Activated gamma-delta T cell treated with anti-CD3 and anti-CD28 coated beads, Interleukin-2, amount 50 U/mL, for 16 hours (primary cell): ENCODE measurements at places on chromosomes 2 and 18.
A peak's percentile ranks its signal among the peaks of the same experiment; 100 is the strongest.

- DNase-seq: peak; percentile 44
Observed at GRCh38 chr2:233385489-233386044, 31.3 kb downstream of the DGKD start.

DNA sequence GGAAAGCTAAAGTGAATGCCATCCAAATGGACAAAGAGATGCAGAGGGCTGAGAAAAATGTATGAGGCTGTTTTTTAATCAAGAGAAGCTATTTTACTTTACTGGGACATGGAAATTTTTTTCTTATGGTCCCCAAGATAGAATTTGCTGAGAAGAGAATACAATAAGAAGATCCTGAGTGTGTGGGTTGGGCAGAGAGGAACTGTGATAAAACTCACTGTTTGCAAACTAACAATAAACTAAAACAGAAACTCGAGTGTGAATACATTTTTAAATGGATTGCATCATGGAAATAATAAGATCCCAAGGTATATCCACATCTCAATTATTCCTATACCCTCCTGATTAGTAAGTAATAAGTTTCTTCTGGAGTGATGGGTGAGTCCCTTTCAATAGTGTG, 4.4 kb downstream of the NEB start:
- DNase-seq: no peak

GRCh38 chr2:227817850-227818674, 4.4 kb downstream of the CCL20 start:
- DNase-seq: peak; percentile 34

DNA sequence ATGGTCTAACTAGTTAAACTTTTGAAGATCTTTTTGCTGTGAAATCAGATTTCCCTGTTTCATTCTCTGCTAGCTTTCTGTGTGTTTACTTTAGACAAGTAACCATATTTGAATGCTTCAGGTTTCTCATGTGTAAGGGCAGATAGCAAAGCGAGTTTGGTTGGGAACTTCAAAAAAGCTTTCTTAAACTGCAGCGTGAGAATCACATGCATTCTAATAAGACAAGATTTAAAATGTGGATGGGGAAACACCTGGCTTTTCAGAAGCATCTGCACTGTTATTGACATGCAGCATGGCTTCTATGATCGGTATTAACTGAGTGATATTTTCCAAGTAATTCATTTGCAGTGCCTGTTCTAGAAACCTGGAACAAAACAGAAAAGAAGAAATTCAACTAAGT, 119.3 kb downstream of the ABCA12 start:
- no peak for DNase-seq

DNA sequence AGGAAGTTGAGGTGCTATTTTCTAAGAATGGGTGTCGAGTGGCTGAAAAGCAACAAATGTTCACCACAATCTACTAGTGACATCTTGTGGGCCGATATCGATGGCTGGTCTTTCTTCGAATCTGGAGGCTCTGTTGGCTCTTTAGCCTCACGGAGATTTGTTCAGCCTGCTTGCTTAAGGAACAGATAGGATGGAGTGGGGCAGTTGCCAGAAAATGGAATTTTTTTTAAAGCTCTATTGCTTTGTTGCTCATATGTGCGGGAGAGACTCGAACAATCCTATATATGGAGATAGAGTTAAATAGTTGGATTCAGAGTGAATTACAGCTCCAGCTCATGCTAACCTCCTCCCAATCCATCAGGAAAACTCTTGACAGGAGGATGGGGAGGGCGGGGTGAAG, 70.9 kb upstream of the LYPD6B start:
- DNase-seq: no peak

- no peak for DNase-seq
Observed at GRCh38 chr2:17857021-17857420, 21.4 kb upstream of the KCNS3 start.

GRCh38 chr2:68466361-68466777, 725 bp downstream of the FBXO48 start:
- DNase-seq: peak; percentile 39

- no peak for DNase-seq
Observed at GRCh38 chr18:42261731-42262130, 306.7 kb downstream of the PIK3C3 start.

GRCh38 chr2:240876475-240877251, 8.0 kb downstream of the AGXT start:
- DNase-seq: no peak

- peak; percentile 33 for DNase-seq
Observed at GRCh38 chr2:12717191-12718014, 667 bp downstream of the TRIB2 start.

DNA sequence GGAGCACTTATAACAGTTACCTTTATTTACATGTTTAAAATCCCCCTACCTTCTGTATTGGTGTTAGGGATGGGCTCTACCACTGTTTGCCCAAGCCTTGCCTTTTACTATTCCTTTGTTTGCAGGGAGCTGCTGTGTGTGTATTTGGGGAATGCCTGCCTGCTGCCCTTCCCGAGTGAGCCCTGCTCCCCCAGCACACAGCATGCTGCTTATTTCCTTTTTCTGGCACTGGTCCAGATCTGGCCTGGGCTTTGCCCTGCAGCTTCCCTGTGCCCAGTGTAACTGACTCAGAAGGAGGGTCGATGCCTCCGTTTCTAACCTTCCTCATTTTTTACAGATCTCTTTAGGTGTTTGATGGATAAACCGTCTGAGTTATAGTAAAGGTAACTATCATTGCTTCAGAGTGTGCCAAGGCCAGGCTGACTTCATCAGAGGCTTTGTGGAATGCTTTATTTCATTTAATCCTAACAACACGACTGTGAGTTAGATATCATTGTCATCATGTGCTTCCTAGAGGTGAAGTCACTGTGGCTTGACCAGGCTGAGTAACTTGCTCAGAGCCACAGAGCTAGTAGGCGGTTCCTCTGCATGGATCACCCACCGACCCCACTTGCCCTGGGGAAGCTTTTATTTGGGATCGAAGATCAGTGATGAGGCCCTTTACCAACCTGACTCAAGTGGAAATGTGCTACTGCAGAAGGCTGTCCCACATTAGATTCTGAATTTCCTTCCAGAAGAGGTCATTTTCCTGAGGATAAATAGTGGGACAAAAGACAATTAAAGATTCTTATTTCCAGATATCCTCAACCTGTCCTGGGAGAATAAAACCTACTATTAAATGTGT, 238.8 kb downstream of the ZNF407 start:
- DNase-seq: no peak

DNA sequence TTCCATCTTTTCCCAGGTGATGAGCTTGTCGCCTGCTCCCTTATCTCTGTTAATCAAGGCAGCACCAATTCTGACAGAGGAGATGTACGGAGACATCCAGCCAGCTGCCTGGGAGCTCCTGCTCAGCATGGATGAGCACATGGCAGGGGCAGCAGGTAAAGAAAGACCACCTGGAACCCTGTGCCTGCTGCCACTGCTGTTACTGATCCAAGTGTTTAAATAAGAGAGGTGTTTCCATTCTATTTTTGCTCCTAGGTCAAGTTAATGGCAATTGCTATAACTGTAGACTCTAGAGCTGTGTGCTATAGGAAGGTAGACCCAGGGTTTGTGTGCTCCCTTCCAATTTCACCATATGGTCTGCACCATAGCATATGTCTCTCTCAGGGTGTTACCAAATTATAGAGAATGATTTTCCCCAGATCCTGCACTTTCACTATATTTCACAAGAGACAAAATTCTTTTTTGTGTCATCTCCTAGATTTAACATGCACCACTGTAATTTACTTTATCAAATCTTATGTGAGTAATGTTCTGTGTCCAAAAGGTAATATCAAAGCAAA, 88.6 kb upstream of the RPE start:
- DNase-seq: no peak

DNA sequence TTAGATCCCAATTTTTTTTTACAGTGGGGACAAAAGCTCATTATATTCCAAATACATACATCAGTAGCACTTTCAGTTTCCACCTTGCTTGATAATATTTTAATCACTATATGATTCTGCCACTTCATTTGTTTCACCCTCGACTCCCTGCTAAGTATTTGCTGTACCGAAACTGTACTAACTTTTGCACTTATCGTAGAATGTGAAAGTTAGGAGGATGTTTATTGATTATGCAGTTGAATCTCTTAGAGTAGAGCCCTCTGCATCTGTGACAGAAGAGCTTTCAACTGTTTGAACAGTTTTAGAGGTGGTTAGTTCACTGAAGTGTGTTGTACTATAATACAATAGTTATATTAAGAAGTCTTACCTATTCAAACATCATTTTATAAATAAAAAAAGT, 20.8 kb downstream of the NCOA1 start:
- DNase-seq: no peak

- DNase-seq: no peak
Observed at GRCh38 chr2:228771774-228772173, 499.3 kb downstream of the PID1 start.

DNA sequence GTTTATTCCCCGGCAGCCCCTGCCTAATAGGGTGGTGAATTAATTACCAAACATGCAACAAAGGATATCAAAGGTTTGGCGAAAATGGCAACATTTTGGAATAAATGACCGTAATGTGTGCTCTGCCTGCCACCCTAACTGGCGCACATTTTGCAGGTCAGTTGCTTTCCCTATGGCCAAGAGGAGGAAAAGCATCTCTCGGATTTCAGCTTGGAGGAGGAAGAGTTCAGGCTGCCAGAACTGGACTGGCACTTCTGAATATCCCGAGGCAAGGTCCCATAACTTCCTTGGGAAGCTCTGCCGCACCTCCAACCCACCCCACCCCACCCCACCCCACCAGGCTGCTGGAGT, 37.1 kb downstream of the SLC25A52 start:
- DNase-seq: no peak

DNA sequence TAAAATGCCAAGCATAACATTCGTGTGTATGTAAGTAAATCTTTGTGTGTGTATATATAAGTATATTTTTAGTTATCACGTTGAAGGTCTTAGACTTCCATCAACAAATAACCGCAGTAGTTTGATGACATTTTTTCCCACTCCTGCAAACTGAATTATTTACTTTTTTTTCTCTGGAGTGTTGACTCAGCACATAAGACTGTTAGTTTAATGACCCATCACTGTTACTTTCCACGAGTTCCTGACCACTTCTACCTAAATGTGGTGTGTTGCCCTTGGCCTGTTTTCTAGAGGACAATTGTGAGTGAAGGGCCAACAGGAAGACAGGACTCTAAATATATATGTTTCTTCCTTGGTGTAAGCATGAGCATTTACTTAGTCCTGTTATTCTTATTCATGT, 71.3 kb upstream of the TXNDC2 start:
- no peak for DNase-seq

GRCh38 chr18:5462227-5462626, 81.6 kb downstream of the EPB41L3 start:
- no peak for DNase-seq

DNA sequence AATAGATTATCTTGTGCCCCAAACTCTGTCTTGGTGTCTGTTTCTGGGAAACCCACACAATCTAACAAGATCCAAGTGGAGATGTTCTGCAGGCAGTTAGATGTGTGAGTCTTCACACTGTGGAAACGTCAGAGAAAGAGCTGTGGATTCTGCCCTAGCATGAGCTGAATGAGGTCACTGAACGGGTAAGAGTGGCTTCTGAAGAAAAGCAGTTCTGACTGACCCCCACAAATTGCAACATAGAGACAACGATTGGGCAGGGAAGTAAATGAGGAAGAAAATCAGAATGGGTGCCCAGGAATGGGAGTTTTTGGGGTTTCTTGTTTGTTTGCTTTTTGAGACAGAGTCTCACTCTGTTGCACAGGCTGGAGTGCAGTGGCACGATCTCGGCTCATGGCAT, 12.9 kb upstream of the RPL37A start:
- DNase-seq: no peak

GRCh38 chr18:4817665-4818064, 362.6 kb upstream of the DLGAP1 start:
- no peak for DNase-seq

DNA sequence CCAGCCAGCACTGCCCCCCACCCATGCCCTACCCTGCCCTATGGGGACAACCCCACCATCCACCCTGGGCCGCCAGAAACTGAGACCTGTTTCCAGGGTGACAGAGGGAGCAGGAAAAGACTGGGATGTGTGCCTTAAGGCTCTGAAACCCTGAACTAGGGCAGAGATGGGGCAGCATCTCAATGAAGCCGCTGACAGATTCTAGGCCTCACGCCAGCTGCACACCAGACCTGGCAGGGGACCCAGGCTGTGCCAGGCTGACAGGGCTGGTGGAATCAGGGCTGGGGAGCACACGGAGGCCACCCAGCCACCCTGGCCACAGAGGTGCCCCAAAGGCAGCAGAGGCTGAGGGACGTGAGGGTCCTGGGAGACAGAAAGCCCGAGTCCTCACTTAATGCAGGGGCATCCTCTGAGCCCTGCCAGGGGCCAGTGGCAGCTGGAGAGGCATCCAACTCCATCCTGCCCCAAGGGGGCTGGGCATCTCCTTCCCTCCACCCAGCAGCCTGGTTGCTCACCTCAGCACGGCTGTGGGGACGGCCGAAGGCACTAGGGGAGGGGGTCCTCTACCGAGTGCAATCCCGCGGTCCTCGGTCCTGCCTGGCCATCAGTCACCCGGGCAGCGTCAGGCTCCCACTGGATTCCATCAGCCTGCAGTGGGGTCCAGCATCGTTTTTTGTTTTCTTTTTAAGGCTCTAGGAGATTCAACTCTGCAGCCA, 169.2 kb downstream of the ZFP36L2 start:
- DNase-seq: no peak

DNA sequence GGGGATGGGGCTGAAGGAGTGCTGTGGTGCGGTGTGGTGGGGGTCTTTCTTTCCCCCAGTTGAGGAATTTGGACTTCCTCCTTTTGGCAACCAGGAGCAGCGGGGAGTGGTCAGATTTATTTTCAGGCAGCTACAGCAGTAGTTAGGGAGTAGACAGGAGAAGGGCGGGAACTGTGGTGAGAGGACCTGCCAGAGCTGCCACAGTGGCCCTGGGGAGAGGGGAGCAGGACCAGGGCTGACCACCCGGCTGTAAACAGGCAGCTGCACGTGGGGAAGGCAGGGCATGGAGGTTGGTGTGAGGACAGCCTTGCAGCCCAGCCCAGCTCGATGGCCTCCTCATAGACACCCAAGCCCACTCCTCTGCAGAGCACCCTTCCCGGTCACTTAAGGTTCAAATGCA, 197.2 kb downstream of the GLI2 start:
- no peak for DNase-seq

DNA sequence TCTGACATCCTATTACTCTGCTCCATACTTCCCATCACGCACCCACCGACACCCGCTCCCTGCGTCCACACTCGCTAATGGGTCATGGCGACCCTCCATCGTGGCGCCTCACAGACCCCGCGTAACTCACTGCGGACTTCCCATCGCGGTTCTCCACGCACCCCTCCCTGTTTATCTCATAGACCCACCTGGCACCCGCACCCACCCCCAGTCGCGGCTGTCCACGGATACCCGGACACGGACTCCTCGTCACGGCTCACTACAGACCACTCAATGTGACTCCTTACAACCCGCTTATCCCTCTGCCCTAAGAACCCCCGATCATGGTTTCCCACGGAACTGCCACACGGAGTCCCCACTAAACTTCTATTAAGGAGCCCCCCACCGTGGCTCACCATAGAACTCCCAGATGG, 458 bp downstream of the CXXC1 start:
- no peak for DNase-seq

DNA sequence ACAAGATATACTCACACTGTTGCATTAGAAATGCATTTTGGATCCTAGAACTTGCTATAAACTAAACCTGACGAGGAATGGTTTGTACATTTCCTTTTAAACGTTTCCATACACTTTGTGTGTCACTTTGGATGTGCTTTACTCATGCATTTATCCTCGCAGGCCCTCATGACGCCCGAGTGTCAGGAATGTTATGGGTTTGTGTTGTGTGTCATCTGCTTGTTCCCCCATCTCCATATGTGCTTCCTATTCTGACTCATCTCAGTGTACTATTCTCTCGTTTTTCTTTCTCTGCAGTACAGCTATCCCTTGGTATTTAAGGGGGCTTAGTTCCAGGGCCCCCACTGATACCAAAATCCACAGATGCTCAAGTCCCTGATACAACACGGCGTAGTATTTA, 121.5 kb upstream of the RASGRP3 start:
- DNase-seq: no peak
